ENCODE measurements at places on chromosomes 3 and 15.

DNA sequence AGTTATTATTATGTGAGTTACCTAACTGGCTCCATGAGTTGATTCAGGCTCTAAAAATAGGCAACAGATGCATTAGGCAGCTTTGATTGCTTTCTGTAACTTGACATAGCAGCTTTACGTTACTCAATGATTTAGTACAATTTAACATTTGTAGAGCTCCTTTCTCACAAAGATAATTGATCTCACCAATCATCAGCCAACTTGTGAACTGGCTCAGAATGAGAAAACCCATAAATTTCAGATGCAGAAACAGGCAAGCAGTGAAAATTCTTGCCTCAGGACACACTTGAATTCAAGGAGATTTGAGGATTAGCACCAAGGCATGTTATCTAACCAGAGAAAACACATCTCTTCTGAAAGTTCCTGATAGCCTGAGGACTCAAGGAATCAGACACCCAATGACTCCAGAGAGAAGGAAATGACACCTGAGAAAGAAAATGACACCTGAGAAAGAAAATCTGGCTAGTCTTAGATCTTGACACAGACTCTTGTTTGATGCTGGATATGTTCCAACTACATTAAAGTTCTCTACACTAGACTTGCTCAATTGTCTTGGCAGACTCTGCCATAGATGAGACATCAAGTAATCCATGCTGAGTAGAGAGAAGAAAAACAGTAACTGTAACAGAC, 315.1 kb upstream of the CBLB start:
- no peak for DNase-seq

- DNase-seq, result no peak
Observed at GRCh38 chr3:153901991-153902390, 219.2 kb upstream of the ARHGEF26 start.

DNA sequence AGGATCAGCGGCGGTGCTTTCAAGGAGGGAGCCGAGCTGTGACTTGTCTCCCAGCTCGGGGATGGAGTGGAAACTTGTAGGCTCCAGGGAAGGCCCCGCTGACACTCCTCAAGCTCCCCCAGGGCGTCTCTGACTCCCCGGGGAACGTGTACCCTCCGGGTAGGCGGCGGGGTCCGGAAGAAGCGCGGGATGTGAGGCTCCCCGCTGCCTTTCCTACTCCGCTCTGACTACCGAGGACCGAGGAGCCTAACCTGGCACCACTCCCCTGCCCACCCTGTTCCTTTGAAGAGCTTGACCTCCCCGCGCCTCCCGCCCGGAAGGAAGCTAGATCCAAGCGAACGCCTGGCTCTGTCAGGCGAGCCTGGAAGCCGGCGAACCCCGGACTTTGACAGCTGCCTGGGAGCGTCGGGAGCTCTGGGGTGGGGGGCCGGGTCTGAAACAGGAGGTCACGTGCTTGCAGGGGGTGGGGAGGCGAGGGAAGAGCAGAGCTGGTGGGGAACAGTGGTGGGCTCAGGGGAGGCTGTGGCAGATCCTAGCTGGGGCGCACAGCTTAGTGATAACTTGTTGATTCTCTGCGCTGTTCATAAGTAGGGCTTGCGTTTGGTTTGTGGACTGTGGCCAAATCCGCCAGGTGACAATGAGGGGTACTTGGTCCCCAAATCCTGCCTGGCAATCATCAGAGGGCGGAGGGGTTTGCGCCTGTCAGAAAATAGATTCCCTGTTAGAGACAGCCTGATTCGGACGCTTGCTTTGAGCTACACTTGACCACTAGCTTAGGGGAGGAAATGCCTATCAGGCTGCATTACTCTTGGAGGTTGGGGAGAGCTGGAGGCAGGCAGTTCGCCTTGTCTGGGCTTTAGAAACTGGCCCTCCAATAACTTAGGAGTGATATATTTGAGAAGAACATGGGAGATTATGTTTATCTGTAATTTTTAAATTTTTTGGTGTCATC, 1.2 kb downstream of the CLSTN2 start:
- no peak for DNase-seq

DNA sequence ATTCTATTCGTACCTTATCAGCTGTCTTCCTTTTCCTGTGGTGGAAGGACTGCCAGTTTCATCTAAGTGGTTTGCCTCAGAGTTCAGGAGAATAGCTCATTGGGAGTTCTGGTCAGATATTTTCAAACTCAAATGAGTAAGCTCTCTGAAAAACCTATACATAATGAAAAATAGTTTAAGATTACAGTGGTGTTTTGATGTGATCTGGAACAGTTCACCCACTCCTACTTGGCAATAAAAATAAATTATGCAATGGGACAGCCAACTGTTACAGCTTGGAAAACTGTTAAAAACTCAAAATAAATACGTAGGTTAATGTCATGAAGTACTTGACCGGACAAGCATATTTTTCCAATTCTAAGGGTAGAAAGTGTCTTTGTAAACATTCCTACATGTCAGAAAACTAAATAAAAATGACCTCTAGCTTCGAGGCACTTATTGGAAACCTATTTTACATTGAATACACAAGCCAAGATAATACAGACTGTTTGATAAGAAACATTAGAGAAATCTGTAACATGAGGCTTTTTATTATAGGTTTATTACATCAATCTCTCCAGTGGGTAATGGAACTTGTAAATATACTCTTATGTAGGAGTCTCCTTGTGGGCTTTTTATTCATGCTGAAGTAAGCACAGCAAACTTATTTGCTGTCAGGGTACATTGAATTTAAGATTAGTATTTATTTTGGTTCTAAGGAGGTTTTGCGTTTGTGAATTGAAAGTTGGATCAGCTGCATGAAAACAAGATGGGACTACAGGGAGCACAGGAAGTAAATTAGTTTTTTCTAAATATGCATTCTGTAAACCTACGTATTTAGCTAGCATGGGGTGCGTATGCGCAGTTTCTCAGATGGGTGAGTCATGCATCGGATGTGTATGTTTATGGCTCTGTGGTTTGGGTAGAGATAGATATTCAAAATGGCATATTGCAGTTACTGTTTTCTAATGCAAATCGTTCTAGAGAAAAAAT, 453.1 kb downstream of the IL5RA start:
- no peak for DNase-seq

GRCh38 chr3:23496165-23496564, 293.0 kb downstream of the UBE2E2 start:
- DNase-seq, result no peak

- DNase-seq, result no peak
Observed at GRCh38 chr3:195207731-195208130, 63.2 kb downstream of the XXYLT1 start.

DNA sequence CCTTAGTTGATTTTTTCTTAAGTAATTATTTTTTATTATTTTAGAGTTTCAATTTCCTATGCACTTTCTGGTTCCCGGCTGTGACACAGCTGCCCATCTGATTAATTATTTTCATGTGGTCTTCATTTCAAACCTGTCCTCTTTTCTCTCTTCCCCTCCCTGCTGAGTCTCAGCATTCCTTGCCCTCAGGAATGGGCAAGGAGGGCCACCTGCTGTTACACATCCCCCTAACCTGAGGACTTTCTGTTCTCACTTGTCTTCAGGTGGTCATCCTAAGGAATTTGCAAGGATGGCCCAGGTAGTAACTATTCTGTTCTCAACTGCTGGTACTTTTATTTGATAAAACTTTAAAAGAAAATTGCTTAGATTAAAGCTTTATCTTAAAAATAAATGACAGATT, 545.0 kb downstream of the OTOL1 start:
- no peak for DNase-seq

- DNase-seq, result peak; percentile 3
Observed at GRCh38 chr15:27358751-27359434, 387.9 kb downstream of the GABRG3 start.

- peak; percentile 63 for DNase-seq
Observed at GRCh38 chr3:52897130-52898122, at the start of gene STIMATE. Gene STIMATE, minus strand, starts transcription at chr3:52897548. Its CDS starts 98 bp downstream, at chr3:52897450.
